ENCODE measurements at places on chromosomes 5 and 9.

DNA sequence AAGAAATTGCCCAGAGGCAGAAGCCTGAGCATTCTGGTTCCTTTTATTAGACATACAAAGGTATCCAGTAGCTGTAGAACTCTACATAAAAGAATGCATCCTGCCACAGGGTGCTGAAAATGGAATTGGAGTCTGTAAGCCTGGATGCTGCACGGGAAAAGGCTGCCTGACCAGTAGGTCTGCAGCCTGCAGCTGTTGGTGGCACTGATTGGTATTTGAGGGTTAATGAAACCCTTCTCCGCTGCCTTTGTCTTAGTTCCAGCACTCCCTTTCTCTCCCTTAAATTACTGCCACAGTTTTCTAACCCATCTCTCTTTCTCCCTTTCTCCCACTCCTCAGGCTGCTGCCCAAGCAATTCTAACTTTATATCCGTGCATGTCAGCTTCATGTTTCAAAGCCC, 64.7 kb downstream of the BRINP1 start:
- DNase-seq, result no peak

DNA sequence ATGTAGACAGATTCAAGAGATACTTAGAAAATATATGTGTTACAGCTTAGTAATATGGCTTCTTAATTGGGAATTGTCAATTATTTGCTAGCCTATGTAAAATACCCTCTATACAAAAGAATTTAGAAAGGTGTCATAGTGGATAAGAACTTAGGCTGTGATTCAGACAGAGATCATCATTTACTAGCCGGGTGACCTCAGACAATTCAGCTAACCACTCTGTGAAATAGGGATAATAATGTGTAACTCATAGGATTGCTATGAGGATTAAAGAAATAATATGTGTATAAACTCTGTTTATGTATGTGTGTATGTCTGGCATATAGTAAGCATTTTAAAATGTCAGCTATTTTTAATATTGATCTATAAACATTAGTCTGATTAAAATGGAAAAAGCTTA, 5.9 kb upstream of the LARS1 start:
- DNase-seq, result no peak

DNA sequence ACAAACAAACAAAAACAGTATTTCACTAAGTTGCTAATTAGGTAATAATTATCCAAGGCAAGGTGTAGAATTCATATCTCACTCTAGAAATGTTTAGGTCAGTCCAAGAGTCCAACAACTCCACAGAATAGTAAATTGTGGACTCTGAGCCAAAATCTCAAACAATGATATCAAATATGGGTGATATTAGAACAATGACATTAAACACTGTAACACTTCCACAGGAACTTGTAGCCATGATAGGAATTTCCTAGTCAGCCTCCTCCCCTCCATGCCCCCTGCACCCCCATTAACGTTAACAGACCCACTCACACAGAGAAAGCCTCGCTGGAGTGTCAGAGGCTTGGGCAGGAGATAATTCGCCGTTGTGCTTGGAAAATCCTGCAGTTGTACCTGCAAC, 305.0 kb upstream of the PIK3R1 start:
- no peak for DNase-seq

DNA sequence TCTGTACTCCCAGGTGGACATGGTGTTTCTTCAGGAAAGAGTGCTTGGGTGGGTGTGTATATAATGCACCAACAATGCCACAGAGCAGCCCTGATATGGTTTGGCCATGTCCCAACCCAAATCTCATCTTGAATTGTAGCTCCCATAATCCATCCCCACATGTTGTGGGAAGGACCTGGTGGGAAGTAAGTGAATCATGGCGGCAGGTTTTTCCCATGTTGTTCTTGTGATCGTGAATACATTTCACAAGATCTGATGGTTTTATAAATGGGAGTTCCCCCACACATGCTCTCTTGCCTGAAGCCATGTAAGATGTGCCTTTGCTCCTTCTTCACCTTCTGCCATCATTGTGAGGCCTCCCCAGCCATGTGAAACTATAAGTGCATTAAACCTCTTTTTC, 158.5 kb downstream of the NR3C1 start:
- no peak for DNase-seq

DNA sequence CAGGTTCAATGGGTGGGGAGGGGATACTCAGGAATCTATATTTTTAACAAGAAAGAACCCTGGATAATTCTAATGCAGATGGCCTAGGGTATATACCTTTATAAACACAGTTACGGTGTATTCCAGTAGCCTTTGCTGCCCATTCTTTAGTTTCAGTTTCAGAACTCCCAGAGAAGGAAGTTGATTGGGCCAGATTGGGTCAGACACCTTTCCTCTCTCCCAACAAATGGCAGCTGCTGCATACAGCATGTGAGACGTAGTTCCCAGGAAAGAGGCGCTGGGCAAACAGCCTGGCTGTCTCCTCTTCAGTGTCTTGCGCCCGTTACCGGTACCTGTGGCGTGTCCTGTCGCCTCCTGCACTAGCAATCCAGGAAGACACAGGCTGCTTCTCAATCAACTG, 20.4 kb downstream of the ACO1 start:
- DNase-seq, result no peak

DNA sequence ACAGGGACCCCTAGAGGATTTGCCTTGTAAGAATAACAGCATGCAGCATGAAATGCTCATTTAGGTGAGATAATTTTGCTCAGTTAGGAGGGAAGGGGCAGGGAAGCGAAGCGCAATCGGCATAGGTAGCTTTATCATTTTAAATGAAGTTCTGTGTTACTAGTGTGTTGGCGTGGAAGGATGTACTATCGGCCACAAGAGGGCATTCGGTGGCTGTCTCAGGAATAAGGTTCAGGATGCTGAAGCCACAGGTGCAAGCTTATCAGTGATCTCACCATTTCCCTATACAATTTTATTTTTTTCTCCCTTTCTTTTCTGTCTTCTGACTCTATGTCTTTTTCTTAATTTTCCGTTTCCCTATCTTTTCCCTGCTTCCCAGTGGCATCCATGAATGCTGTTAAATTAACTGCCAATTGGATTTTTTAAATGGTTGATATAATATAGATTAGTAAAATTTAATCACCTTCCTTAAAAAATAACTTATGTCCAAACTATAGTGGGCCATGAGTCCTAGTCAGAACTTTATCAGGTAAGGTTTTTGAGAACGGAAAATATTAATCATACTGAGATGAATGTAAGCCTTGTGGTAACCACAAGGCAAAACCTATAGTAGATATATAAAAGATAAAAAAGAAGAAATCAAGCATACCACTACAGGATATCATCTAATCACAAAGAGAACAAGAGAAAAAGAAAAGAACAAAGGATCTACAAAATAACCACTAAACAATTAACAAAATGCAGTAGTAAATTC, 1.2 kb upstream of the INSL6 start:
- DNase-seq, result peak; percentile 77

GRCh38 chr5:143249851-143250250, 153.6 kb downstream of the NR3C1 start:
- DNase-seq, result no peak

DNA sequence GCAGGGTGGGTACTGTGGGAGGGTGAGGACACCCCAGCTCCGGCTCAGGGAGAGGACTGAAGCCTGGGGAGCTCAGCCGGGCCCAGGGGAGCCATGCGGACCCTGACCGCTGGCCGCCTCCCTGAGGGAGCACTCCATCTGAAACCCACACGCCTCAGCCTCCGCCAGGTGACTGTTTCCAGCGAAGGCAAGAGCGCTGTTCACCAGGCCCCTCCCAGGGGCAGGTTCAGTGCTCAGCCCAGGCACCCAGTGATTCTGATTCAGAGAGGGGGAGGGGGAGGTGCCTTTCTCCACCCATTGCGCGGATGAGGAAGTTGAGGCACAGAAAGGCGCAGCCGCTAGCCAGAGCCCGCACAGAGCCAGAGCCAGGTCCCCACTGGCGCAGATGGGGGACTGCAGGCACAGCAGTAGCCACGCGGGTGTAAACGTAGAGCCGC, 27.0 kb downstream of the ADGRD2 start:
- peak; percentile 37 for DNase-seq

DNA sequence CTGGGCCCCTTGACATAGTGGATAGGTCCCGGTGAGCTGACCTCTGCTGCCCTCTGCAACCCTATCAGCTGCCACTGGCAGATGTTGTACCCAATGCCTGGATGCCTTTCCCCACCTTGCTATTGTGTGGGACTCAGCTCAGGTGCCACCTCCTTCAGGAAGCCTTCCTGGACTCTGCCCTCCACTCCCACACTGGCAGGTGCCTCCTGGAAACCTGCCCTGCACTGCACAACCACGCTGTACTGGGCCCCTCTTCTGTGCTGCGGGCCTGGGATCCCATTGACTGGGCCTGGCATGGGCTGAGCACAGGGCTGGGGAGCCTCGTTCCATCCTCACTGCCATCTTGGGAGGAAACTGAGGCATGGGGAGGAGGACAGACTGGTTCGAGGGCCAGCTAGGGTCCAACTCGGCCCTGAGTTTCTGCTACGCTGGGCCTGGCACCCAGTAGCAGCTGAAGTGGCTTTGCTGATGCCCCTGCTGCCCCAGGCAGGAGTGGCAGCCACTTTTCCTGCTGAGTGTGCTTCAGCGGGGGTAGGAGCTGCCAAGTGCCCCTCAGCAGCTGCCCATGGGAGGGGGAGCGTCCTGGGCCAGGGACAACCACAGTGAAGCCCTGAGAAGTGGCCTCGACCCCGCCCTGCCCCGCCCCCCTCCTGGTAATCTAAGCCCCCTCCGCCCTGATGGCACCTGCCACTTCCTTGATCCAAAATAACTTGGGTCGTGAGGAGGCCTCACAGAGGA, 1.3 kb downstream of the AK1 start:
- DNase-seq, result no peak

GRCh38 chr9:21964925-21965385, 29.2 kb downstream of the CDKN2A start:
- DNase-seq, result no peak

DNA sequence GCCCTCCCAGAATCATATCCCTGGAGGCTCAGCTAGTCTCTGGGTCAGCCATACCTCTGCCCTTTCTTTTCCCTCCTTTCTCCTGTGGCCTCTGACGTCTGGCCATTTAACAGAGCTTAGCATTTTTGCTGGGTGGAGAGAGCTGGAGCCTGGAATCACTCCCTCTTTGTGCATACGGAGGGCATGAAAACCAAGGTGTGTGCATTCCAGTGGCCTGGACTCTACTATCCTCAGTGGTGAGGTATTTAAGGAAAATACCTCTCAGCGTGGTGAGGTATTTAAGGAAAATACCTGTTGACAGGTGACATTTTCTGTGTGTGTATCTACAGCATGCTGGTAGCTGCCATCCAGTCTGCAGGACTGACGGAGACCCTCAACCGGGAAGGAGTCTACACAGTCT, 27.5 kb downstream of the TGFBI start:
- DNase-seq, result no peak

GRCh38 chr5:124952566-124952965, 206.1 kb upstream of the ZNF608 start:
- no peak for DNase-seq

DNA sequence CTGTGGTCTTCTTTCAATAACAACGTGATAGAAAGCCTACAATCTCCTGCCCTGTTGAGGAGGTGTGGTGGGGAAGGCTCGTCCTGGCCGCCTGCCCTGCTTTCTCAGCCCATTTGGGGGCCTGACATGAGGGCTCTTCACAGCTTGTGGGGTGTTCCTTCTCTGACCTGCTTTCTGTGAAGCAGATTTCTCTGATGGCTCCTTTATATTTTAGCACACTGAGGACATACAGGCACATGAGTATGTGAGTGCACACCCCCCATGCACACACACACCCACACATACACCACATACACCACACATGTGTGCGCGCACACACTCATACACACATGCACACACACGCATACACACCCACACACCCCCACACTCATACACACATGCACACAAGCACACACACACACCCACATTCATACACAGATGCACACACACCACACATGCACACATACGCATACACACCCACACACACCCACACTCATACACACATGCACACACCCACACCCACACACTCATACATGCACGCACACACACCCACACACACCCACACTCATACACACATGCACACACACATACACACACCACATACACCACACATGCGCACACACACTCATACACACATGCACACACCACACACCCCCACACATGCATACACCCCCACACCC, 117.5 kb downstream of the COL5A1 start:
- no peak for DNase-seq

DNA sequence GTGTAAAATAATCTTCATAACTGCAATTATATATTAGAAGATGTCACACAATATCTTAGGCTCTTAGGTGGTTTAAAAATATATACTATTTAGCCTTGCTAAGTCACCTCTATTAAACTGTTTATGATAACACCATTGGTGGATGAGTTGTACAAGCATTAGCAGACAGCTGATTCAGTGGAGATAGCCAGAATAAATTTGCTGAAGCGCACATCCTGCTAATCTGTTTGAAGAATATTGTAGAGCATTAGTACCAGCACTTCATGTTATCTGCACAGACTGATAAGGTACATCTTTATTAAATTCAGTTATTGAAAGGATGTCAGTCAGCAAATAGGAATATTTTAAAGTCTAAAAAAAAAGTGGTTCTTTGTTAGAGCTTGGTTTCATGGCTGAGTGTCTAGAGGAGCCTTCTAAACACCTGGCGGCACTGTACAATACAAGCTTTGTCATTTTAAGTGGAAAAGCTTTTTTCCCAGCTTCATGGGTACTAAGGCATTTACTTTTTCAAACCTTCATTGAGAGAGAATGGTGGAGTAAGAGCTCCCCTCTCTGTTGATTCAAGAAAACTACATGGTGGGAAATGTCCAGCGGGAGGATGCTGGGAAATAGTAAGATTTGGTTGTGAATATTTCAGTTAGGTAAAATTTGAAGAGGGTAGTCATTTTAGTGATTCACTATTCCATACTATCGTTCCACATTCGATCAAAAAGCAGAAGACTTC, 275.1 kb downstream of the SLF1 start:
- DNase-seq, result peak; percentile 12

GRCh38 chr5:95080441-95080840, 204.5 kb downstream of the MCTP1 start:
- DNase-seq, result no peak

- DNase-seq, result no peak
These were observed 284.0 kb upstream of the VLDLR start for GRCh38 chr9:2337627-2338026.

- no peak for DNase-seq
These were observed 57.6 kb downstream of the PRELID2 start for GRCh38 chr5:145777445-145778063.

DNA sequence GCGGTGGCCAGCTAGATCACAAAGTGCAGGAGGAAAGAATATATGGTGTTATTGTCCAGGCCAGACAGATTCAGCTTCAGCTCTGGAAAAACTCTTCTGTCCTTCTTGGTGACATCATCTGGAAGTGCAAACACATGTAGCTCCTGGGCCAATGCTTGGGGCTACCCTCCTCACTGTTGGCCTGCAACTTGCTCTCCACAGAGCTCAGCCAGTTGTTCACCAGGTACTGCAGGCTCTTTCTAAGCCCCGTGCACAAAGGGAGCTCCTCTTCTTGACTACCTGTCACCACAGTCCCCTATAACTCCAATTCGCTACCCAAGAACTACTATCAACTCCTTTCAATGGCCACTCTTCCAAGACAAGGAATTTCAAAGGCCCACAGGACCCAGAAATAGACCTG, 1175.9 kb upstream of the CDH9 start:
- no peak for DNase-seq

GRCh38 chr5:124741711-124742496, 4.5 kb downstream of the ZNF608 start:
- DNase-seq, result peak; percentile 96

GRCh38 chr9:113650207-113651131, 186.9 kb downstream of the RGS3 start:
- no peak for DNase-seq

GRCh38 chr5:85549836-85550599, 1067.7 kb upstream of the COX7C start:
- DNase-seq, result no peak
